ENCODE measurements at places on chromosomes 16 and 17. TPM values are rescaled to one million over a fixed set of nuclear protein-coding genes. Genes with fewer than 3 reads are reported as not detected.

- ATAC-seq = no peak
Observed at GRCh38 chr16:159136-159849, 6.5 kb upstream of the HBM start.

Gene ZNF276
- total RNA-seq = 17.2 TPM

DNA sequence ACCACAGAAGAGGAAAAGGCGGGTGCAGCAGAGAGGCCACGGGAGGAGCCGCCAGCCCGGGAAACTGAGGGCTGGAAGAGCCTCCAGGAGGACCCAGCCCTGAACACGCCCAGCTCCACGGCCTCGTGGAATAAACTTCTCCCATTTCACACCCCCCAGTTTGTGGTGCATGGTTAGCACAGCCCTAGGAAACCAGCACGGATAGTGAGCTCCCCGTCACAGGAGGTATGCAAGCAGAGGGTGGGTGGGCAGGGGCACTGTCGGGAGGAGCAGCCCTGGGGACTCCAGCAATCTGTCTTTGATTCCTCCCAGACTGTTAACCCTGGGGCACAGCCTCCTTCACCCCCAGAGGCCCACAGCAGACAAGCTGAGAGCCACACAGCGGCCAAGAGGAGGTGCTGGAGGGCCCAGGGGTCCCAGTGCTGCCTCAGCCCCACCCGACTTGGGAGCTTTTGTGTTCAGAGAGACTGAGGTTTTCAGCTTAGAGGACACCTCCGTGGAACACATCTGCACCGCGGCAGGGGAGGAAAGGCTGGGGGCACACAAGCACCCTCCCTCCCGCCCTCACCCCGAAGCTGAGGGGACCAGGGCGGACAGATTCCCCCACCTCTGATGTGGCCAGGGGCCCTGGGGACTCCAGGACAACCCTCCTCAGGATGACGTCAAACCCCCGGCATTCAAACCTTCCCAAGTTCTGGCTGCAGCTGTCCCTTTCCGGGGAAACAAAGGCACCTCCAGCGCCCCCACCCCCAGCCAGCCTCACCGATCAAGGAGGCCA is 1.7 kb upstream of the IL17C start:
- ATAC-seq = no peak

Gene KRT39
- total RNA-seq = not detected

GRCh38 chr17:45240905-45241327 is 19.2 kb downstream of the FMNL1 start:
- no peak for ATAC-seq

- no peak for ATAC-seq
Observed at GRCh38 chr16:7086822-7087616, 245.6 kb upstream of the RBFOX1 start.

Gene EFNB3
- 0.27 TPM for total RNA-seq

DNA sequence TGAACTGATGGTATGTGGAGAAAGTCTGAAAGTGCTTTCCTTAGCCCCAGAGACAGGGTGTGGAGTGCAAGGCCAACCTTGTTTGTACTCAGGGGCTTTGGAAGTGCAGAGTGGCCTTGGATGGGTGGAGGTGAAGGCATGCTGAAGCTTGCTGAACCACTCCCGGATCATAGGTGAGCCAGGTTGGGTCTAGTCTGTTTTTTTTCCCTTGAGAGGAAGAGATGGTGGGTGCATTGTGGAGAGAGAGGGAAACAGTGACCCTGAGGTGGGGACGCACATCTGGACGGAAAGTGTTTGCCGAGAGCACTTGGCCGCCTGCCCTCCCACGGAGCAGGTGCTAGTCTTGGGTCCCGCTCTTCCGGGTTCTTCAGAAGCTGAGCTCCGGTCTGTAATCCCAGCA is 12.5 kb downstream of the ABAT start:
- ATAC-seq = no peak

DNA sequence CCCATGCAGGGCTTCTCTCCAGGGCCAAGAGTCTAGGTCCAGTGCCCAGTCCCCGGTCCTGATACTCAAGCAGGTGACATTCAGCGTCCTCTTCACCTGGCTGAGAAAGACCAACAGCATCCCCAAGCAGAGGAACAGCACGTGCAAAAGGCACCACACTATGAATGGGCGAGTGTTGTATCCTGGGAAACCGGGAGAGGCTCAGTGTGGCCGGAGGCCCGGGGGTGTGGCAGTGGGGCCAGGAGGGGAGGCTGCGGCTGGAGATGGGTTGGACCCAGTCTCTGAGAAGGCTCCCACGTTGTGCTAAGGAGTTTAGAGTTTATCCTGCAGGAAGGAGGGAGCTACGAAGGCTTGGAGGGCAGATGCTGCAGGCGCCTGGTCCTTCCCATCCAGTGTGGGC is 13.5 kb downstream of the ABR start:
- ATAC-seq = no peak

DNA sequence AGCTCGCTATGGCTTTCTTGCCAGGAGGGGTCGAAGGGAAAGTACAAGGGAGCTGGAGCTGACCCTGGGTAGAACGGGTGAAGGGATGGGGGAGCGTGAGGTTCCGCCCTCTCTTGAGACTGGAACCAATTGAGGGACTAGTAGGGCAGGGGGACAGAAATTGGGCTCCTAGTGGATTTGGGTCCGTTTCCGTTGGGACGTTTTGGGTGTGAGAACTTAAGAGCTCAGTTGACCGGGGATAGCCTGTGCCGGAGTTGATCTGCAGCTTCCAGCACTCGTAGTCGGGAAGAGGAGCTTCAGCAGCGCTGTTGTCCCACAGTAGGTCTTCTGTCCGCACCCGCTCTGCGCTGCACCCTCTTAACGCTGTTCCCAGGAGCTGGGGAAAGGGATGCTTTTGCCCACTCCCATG is 481 bp downstream of the CNTROB start:
- peak; percentile 27 for ATAC-seq

Gene MYADML2
- not detected for total RNA-seq

- peak; percentile 75 for ATAC-seq
Observed at GRCh38 chr16:1379304-1380076, 27.8 kb downstream of the GNPTG start.

DNA sequence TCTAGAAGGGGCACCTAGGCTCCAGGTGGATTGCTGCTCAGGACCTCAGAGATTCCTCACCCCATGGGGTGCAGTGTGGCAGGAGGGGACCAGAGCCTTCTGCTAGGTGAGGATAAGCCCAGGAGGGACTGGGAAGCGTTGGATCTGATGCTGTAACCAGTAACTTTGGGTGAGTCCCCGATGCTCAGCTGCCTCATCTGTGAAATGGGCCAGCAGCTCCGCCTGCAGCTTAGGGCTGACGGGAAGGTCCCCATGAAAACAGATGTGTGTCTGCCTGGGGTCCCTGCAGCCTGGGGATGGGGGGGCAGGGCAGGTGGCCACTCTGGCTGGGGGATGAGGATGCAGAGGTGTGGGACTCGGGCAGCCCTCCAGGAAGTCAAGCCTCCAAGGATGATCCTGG is 2.7 kb upstream of the CASKIN1 start:
- ATAC-seq = no peak

Gene TXNL4B
- 8.1 TPM for total RNA-seq

DNA sequence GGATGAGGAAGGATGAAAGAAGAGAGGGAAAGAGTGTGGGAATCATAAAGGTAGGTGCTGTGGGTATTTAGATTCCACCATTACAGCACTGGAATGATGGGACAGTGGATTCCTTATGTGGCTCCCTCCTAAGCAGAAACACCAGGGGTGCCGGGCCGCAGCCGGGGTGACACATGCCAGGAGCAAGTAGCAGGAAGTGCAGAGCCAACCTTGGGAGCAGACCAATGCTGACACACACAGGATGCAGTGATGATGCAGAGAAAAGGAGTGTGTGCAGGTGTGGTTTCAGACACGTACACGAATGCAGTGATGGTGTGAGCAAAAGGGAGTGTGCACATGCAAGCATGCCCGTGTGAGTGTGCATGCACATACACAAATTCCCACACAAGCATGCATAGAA is 338.0 kb downstream of the SLC39A11 start:
- ATAC-seq = no peak

Gene SLFN12L
- 1.3 TPM for total RNA-seq

DNA sequence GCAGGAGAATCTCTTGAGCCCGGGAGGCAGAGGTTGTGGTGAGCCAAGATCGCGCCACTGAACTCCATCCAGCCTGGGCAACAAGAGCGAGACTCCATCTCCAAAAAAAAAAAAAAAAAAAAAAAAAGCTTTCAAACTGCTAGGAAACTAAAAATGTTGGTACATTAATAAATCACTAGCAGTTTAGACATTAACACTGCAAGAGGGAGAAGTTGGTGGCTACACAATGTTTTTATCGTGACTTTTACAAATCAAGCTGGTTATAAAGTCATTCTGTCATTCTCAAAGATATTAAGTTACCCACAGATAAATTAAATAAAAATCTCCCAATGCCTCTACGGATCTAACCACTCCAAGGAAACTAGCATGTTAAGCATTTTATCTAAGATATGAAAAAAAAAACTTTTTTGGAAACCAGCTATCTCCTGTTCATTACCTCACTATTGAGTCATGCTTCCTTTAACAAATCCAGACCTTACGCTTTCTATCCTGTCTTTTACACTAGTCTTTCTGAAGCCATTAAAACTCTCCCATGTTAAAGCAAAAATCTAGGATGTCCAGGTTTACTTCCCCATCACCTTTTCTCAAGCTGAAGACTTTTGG is 85.9 kb upstream of the SMURF2 start:
- ATAC-seq = peak; percentile 53

DNA sequence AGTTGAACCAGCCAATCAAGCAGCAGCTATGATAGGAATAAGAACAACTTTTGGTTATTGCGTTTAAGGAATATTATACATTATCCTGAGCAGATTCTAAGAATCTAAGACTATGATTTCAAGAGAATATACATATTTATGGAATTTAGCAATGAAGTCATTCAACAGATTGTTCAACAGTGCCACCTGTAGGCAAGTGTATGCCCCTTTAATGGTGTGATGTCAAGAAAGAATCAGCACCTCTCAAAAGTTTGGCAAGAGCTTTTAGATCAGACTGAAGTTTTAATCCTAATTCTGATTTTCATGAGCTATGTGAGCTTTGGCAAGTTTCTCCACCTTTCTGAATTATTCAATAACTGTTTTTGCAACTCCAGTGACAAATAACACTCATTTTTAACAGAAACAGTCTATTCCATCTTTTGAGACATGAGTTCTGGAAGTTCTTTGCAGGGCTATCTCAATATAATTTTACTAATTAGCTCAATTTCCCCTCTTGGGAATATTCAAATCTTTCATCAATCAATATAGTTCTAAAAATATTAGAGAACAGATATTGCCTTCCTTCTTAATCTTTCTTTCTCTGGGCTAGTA is 474.3 kb upstream of the TOM1L1 start:
- no peak for ATAC-seq

- no peak for ATAC-seq
Observed at GRCh38 chr17:49570540-49571242, 5.0 kb upstream of the NXPH3 start.

DNA sequence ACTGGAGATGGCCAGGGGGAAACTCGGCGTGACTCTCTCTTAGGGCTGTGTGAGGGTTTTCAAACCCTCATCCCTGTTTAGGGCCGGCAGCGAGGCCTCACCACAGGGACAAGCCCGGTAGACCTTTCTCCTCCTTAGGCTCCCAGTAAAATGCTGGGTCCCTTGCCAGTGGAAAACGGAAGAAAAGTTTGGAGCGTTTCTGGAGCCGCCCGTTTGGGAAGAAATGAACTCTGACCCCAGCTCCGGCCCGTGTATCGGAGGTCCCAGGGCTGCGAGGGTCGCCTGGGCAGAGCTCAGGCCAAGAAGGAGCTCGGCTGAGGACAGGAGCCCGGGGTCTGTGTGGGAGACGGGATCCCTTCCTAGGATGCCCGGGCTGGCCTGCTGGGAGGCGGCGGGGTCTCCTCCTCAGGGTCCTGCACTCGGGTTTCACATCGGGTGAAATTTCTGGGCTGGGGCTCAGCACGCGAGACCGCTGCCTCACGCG is 23.2 kb downstream of the ZNF213 start:
- ATAC-seq = peak; percentile 21

DNA sequence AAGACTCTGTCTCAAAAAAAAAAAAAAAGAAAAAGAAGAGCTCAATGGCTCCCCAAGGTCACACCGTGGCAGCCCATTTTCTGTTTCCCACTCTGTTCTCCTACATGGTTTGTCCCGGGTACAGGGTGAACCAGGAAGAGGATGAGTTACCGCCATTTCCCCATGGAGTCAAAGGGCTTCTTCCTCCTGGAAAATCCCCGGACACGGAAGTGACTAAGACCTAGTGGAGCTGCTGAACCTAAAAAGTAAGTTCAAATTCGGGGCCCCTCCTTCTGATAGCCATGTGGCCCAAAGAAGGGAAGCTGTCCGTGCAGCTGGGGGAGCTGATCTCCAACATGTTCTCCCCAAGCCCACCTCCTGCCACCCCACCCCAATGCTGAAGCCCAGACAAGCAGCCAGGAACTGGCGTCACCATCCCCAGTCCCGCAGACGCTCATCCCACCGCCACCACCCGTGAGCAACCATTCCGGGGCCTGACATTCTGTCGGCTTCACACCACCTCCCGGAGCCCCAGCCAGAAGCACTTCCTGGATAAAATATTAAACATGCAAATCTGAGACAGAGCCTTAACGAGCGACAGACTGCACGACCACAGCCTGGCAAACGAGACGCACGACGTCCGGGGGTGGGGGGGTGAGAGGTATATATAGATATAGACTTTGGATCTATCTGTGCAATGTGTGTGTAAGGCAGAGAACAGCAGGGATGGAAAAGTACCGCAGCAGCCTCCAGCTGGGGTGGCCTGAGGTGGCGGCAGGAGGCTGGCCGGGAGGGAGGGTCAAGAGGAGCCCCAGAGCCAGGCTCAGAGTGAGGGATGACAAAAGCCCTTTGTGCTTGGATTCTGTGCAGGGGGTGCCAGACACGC is 17.6 kb downstream of the EPOP start:
- no peak for ATAC-seq

DNA sequence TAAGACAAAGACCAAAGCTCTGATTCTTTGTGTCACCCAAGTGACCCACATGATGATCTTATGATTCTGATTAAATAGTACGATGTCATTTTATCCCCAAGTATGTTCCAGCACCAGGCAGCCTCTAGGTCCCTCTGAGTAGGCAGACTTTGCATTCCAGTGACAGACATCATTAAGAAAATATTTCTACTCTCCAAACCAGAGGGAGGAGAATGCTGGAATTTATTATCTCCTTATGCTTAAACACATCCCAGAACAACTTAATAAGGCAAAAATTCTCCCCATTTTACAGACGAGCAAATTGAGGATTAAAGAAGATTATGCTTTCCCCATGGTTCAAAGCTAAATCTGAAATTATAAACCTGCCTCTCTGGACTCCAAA is 192.8 kb upstream of the CDH11 start:
- no peak for ATAC-seq

DNA sequence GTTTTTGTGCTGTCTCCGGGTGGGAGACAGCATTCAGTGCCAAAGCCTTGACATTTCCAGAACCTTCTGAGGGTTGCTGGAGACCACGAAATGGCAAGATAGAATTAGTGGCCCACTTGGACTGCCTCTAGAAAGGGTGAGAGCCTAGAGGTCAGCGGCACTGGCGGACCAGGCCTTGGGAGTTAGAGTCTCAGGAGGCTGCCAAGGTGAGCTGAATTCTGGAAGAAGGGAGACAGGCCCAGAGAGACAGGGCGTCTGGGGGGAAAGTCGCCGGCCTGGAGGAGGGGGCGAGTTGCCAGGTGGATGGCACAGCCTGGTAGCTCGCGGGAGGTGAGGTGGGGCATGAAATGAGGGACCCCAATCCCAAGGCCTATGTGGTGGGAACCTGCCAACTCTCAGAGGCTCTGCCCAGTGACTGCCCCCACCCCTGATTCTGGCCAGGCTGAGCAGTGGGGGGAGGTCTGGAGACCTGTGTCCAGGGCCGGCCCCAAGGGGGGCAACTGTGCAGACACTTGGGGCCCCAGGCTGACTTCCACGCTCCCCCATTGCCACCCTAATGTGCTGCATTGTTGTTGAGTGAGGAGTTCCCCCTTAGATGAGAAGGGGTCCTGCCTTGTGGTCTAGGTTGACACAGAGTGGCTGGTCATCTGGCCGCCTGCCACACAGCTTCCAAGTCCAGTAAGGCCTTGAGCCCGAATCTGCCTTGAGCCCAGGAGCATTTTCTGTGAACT is 211.1 kb upstream of the CIBAR2 start:
- no peak for ATAC-seq

Data from gastroesophageal sphincter (tissue), 4 donors.